ENCODE measurements at places on chromosomes 6 and 20. TPM values are rescaled to one million over a fixed set of nuclear protein-coding genes. Genes with fewer than 3 reads are reported as not detected.

PTPRK gene
- total RNA-seq = 69.9 TPM

ATP9A gene
- 43.4 TPM for total RNA-seq

HLA-DQA2 gene
- not detected for total RNA-seq

RSPH4A gene
- not detected for total RNA-seq

LY6G6C gene
- not detected for total RNA-seq

FAM83C gene
- not detected for total RNA-seq

C6orf141 gene
- not detected for total RNA-seq

GPRC6A gene
- total RNA-seq = not detected

CAGE1 gene
- total RNA-seq = not detected

GABRR1 gene
- total RNA-seq = not detected

SIRPD gene
- total RNA-seq = not detected

SLC4A11 gene
- 4.9 TPM for total RNA-seq

R3HDML gene
- 0.50 TPM for total RNA-seq

SNAI1 gene
- total RNA-seq = 15.1 TPM

CLVS2 gene
- total RNA-seq = not detected

GJA1 gene
- 194 TPM for total RNA-seq

- no peak for DNase-seq
Observed at GRCh38 chr6:163314791-163315470, 99.6 kb upstream of the QKI start.

GRCh38 chr20:21920211-21920610, 214.7 kb downstream of the PAX1 start:
- DNase-seq = no peak

- peak; percentile 8 for DNase-seq
Observed at GRCh38 chr20:49361862-49362660, 84.2 kb upstream of the ZNFX1 start.

DNA sequence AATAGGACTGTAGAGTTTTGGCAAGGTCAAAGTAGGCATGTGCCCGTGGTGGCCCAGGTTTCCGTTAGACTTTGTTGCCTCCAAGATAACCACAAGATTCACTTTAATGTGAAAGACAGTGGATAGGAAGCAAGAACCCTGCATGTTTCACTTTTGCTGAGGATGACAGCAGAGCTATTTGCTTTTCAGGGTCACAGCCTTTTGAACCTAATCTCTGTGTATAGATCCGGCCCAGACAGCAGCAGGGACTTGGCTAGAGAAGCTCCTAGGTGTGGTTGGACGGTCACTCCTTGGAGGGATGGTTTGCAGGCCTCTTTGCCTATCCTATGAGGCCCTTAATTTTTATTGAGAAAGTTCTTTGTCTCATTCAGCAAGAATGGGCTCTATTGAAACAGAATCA, 538.8 kb downstream of the HACE1 start:
- DNase-seq = no peak

- DNase-seq = no peak
Observed at GRCh38 chr6:36694616-36695015, 3.0 kb upstream of the RAB44 start.

- no peak for DNase-seq
Observed at GRCh38 chr6:31209137-31209536, 38.7 kb upstream of the POU5F1 start.

GRCh38 chr6:111642463-111643158, 36.9 kb upstream of the TRAF3IP2 start:
- DNase-seq = no peak

DNA sequence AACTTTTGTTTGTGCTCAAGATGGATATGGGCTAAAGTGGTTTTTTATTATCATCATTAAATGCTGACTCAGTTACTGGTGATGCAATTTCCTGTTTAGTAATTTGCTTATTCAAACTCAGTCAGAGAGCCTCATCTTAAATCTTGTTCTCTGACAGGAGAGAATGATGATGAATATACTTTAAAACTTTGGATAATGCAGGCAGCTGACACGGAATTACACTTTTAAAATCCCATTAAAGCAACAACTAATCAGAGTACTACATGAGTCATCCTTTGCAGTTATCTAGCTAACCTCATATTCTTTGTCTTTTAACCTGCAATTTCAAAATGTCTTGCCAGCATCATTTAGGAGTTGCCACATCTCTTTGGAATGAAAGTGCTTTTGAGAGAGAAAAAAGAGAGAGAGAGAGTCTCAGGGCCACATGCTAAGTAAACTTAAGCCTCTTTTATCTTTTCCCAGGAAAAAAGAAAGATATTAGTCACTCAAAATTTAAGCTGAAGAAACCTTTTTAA, 9.2 kb upstream of the C6orf141 start:
- no peak for DNase-seq

DNA sequence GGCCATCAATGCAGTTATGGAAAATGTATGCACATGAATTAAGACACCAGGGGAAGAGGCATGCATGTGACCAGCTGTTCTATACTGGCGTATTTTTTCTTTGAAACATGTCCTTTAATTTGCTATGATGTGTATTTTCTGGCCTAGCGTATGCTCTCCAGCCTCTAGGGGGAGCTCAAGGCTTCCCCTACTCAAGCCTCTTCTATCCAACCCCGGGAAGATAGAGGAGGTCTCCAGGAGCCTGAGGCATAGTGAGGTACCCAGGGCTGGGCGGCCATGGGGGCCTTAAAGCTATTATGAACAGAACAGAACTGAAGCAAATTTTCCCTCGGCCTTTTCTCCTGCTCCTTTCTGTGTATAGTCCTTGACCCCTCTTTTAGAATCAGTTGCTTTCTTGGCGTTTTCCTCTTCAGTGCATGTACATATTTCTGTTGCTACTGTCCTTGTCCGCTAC, 528.9 kb downstream of the MAFB start:
- no peak for DNase-seq

DNA sequence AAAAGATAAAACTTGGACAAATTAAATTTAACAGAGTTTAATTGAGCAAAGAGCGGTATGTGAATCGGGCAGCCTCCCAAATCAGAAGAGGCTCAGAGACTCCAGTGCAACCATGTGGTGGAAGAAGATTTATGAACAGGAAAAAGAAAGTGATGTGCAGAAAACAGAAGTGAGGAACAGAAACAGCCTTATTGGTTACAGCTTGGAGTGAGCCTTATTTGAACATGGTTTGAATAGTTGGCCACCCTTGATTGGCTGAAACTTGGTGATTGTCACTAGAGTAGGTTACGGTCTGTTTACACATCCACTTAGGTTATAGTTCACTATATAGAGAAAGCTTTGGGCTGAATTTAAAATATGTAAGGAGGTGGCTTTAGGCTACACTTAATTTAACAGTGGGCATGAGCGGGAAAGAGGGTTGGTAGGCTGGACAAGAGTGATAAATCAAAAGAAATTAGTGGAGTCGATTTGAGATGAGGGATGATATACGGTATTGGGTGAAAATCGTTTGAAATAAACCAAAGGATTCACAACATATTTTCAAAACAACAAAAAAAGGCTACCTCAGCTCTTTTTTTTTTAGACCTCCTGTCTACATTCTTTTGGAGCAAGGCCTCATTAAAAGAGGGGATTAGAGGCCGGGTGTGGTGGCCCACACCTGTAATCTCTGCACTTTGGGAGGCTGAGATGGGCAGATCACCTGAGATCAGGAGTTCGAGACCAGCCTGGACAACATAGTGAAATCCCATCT, 84.3 kb upstream of the PREP start:
- no peak for DNase-seq

- no peak for DNase-seq
Observed at GRCh38 chr20:31806564-31807355, 12.4 kb upstream of the MYLK2 start.

GRCh38 chr6:8238773-8239683, 136.7 kb upstream of the EEF1E1 start:
- no peak for DNase-seq

GRCh38 chr6:9412951-9413559, 977.7 kb upstream of the SLC35B3 start:
- DNase-seq = no peak

DNA sequence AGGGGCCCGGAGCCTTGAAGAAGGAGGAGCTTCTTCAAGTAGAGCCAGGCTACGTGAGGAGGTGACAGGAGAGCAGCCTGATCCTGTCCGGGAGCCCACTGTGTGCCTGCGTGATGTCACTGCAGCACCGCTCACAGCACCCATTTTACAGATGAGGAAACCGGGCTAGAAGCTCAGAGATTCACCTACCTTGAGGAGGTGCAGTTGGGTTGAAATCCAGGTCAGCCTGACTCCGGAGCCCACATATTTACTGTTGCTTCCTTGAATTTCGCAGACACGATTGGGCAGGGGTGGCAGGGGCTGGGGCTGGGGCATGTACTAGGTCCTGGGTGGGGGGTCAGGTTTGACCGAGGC, 12.5 kb downstream of the VSTM2L start:
- no peak for DNase-seq

GRCh38 chr20:58650181-58650775, 805 bp upstream of the STX16 start:
- DNase-seq = no peak

GRCh38 chr6:7909323-7910276, 988 bp downstream of the TXNDC5 start:
- DNase-seq = no peak

- DNase-seq = no peak
Observed at GRCh38 chr20:62638679-62639406, 3.5 kb upstream of the SLCO4A1 start.

DNA sequence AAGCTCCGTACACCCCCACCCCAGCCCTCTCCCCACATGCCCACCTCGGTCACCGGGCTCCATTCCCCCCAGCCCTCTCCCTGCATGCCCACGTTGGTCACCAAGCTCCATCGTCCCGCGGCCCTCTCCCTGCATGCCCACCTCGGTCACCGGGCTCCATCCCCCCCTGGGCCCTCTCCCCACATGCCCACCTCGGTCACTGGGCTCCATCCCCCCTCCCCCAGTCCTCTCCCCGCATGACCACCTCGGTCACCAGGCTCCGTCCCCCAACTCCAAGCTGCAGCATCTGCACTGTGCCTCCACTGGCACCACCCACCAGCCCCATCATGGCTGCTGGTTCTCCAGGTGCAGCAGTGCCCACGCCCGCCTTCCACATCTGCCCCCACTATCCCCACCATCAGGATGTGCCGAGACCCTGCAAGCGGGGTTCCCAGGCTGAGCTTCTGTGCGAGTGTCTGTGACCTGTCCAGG, 16.8 kb downstream of the TAF4 start:
- DNase-seq = peak; percentile 83

GRCh38 chr20:37336369-37337207, 9.4 kb upstream of the SRC start:
- DNase-seq = peak; percentile 38

- no peak for DNase-seq
Observed at GRCh38 chr6:146990821-146991798, 213.1 kb upstream of the STXBP5 start.

GRCh38 chr6:81979329-81979728, 226.8 kb upstream of the TENT5A start:
- DNase-seq = no peak

DNA sequence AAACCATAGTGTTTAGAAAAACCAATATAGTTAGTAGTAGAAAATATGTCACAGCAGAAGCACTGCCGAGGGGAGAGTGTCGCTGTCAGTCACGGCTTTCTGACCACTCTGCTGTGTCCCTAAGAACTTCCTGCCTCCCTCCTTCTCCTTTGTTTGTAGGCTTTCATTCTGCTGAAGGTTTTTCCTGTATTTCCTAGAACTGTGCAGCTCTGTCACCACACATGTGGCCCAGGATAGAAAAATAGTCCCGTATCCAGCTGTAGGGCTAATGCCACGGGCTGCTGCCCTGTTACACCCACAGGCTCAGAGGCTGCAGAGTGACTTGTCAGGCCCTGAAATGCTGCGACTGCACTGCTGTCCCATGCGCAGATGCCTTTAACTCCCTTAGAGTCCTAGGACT, 52.6 kb upstream of the SYNJ2 start:
- no peak for DNase-seq

DNA sequence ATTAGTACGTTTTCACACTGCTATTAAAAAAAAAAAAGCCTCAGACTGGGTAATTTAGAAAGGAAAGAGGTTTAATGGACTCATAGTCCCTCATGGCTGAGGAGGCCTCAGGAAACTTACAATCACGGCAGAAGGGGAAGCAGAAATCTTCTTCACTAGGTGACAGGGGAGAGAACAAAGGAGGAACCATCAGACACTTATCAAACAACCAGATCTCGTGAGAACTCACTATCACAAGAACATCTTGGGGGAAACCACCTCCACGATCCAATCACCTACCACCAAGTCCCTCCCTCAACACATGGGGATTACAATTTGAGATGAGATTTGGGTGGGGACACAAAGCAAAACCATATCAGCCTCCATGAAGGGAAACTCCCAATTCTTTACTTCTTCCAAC, 85.2 kb upstream of the MAFB start:
- DNase-seq = no peak

DNA sequence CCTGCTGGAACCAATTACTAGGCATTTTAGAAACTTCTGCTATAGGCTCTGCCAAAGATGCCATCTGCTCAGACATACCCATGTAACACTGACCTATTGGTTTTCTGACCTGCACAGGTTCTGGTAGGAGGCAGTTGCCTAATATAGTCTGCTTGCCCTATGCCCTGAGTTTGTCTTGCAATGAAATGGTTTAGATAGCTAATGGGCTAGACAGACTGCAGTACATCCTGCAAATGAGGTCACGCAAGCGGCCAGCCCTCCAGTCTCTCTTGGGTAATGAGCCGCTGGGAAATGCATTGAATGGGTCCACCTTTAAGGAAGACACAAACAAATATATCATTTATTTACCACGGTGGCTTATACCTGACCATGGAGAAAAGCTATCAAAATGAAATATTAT, 90.6 kb upstream of the B3GAT2 start:
- DNase-seq = no peak

- DNase-seq = no peak
Observed at GRCh38 chr20:44115762-44116644, 71.0 kb downstream of the JPH2 start.

GRCh38 chr6:54114991-54115390, 3.7 kb downstream of the MLIP start:
- DNase-seq = no peak

- DNase-seq = no peak
Observed at GRCh38 chr6:105301072-105301503, 101.8 kb downstream of the PREP start.

DNA sequence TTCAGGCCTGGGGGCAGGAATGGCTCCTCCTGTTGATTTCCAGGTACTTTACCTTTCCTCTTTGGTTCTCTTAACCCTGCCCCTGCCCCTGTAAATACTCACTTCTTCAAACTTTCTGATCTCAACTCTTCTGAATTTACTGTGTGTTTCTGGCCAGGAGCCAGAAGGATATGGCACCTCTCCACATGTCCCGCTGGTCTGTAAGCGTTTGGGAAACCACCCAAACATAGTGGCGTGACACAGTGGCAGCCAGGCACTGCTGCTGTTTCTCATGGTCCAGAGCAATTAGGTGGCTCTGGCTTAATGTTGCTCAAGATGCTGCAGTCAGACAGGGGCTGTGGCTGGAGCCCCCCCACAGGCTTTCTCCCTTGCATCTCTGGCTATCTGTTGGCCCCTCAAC, 374.5 kb downstream of the RNGTT start:
- DNase-seq = no peak

DNA sequence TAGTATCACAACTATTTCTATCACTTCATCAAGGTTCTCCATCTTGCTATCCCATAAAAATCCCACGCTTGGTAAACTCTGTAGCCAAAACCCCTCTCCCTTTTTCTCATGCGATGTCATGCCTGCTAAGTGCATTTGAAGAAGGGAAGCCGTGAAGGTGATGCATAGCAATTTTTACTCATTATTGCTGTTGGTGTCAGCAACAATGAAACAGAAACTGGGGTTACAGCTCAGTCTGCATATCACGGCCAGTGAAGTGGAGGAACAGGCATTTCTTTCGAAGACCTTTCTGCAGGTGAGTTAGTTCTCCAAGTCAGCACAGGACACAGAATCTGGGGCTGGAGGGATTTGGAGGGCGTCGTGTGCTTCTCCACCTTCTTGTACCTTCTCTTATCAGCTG, 5.8 kb downstream of the UNC93A start:
- DNase-seq = no peak

Measured in chondrocyte (in vitro differentiated cells).